Stimulated activated CD4-positive, alpha-beta T cell treated with anti-CD3 and anti-CD28 coated beads, Interleukin-12 subunit alpha, Interleukin-12 subunit beta, amount 100 ng/mL, for 24 hours (primary cell): ENCODE measurements at places on chromosomes 6 and 20.

- DNase-seq: no peak
These were observed 542.6 kb downstream of the HDGFL1 start for GRCh38 chr6:23111984-23112383.

GRCh38 chr6:85092226-85092625, 327.8 kb upstream of the TBX18 start:
- DNase-seq: no peak

GRCh38 chr20:23668477-23668951, 20.3 kb downstream of the CST4 start:
- peak; percentile 25 for DNase-seq

- DNase-seq: no peak
These were observed 13.9 kb upstream of the NAA20 start for GRCh38 chr20:20003031-20003954.

- no peak for DNase-seq
These were observed 72.6 kb downstream of the ERMARD start for GRCh38 chr6:169824021-169824420.

- no peak for DNase-seq
These were observed 420.1 kb downstream of the CDKAL1 start for GRCh38 chr6:20954315-20954714.

- no peak for DNase-seq
These were observed 48.5 kb downstream of the TGM2 start for GRCh38 chr20:38116409-38117165.

GRCh38 chr6:10390495-10391298, 24.2 kb downstream of the TFAP2A start:
- DNase-seq: no peak

DNA sequence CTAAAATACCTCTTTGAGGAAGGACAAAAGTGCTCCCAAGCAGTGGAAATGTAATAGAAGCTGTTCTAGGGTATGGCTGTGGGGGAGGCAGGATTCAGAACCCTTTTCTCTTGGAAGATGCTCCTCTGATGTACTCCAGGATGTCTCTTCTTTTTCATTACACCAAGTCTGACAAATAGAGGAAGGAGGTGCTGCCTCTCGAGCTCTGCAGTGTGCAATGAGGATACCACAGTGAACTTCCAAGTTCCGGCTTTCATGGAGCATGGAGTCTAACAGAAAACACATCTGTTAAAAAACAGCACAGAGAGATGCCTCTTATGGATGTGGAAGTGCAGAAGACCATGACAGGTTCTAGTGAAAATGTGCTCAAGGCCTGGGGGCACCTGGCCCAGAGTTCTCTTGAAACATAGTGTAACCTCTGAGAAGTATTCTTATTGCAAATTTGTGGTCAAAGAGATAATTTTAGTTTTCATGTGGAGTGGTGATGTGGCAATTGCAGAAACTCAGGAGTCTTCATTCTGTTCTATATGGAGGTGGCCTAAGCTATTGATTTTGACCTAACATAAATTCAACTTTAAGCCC, 362.0 kb upstream of the CITED2 start:
- no peak for DNase-seq

GRCh38 chr6:814378-815347, 121.7 kb upstream of the EXOC2 start:
- no peak for DNase-seq
